NCI-H1105 treated with DMSO at 0.1 percent for 48 hours (cell line): ENCODE measurements at places on chromosomes 1 and 21.

- peak; percentile 25 for DNase-seq
These were observed 156.7 kb downstream of the DMRTA2 start for GRCh38 chr1:50266509-50266908.

DNA sequence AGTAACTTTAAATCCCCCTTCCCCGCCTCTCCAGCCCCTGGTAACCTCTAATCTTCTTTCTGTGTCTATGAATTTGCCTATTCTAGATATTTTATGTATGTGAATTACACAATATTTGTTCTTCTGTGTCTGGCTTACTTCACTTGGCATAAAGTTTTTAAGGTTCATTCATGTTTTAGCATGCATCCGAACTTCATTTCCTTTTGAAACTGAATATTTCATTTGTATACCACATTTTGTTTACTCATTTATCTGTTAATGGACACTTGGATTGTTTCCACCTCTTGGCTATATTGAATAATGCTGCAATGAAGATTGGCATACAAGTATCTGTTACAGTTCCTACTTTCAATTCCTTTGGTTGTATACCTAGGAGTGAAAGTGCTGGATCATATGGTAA lies 205.3 kb downstream of the TM2D1 start:
- no peak for DNase-seq

DNA sequence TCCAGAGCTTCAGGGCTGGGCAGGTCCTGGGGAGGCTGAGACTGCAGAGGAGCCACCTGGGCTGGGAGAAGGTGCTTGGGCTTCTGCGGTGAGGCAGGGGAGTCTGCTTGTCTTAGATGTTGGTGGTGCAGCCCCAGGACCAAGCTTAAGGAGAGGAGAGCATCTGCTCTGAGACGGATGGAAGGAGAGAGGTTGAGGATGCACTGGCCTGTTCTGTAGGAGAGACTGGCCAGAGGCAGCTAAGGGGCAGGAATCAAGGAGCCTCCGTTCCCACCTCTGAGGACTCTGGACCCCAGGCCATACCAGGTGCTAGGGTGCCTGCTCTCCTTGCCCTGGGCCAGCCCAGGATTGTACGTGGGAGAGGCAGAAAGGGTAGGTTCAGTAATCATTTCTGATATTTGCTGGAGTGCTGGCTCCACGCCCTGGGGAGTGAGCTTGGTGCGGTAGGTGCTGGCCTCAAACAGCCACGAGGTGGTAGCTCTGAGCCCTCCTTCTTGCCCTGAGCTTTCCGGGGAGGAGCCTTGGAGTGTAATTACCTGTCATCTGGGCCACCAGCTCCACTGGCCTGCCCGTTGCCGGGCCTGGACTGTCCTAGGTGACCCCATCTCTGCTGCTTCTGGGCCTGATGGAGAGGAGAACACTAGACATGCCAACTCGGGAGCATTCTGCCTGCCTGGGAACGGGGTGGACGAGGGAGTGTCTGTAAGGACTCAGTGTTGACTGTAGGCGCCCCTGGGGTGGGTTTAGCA lies 9.3 kb downstream of the MYBPH start:
- no peak for DNase-seq

DNA sequence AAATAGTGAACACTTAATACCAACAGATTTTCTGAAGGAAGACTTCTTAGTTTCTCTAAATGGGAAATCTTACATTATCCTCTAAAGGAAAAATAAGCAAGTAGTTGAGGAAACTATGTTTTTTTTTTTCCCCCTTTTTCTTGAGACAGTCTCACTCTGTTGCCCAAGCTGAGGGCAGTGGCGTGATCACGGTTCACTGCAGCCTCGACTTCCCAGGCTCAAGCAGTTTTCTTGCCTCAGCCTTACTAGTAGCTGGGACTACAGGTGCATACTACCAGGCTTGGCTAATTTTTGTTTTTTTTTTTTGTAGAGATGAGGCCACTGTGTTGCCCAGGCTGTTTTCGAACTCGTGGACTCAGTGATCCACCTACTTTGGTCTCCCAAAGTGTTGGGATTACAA lies 3.9 kb downstream of the MTR start:
- DNase-seq: no peak

- no peak for DNase-seq
These were observed 7.7 kb upstream of the LMNA start for GRCh38 chr1:156106624-156107488.

DNA sequence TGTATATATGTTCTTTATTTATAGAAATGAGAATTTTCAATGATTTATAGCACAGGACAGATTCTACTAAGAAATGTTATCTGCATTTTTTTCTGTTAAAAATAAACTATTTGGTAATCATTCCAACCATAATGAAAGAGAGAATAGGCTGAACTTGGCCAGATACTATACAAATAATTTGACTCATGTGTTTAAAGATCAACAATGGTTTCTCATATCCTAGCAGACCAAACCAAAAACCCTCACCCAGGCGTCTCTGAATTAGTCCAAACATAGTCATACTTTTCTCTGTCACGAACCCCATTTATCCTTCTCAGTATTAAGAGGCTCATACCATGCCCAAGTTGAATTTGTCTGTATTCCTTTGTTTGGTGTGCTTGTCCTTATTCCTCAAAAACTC lies 40.3 kb downstream of the RPE65 start:
- no peak for DNase-seq

DNA sequence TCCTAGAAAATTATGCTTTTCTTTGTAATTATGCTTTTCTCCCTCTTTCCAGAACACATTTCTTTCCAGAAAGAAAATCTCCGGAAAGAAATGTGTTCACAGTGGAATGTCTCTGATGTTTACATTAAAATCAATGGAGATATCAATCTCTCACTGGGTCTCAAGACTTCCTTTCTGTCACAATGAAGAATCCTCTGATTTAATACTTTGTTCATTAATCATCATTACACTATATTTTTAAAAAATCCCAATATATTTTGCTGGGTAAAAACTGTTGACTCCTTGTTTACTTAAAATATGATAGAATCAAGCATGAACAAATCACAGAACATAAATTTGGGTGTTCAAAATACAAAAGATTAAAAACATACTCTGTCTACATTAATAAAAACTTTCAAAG lies 26.3 kb upstream of the TGFBR3 start:
- no peak for DNase-seq

GRCh38 chr1:154837672-154838171 lies 32.4 kb downstream of the KCNN3 start:
- DNase-seq: peak; percentile 54

DNA sequence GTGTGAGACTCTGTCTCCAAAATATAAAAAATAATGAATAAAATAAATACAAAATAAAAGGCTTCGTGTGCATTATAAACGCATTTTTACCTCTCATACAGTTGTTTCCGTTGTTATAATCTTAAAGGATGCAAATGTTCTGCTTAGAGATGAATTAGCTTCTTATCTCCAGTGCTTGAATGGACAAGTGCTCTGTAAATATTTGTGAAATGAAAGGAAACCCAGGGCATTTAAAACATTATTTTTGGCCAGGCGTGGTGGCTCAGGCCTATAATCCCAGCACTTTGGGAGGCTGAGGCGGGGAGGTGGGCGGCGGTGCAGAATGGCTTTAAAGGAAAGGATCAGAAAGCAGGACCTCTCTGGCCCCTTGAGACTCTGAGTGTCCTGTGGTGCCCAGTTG lies 94.5 kb downstream of the HUNK start:
- no peak for DNase-seq

GRCh38 chr1:112818990-112819689 lies 104.0 kb upstream of the PPM1J start:
- DNase-seq: no peak

GRCh38 chr1:41711581-41711980 lies 207.1 kb downstream of the HIVEP3 start:
- no peak for DNase-seq

DNA sequence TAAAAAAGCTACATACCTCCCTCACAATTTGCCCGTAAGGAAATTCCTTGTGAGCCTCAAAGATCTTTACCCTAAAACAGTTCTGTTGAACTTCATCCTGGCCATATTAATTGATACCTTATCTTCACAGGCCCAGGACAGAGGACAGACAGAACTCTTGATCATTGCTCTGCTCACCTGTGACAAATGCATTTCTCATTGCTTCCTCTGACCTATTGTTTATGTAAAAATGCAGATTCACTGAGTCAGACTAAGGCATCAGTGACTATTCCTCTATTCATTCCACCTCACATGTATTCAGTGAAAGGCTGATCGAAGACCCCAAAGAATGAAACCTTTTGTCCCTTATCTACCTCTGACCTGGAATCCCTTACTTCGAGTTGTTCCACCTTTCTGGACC lies 61.0 kb downstream of the BACH1 start:
- no peak for DNase-seq

DNA sequence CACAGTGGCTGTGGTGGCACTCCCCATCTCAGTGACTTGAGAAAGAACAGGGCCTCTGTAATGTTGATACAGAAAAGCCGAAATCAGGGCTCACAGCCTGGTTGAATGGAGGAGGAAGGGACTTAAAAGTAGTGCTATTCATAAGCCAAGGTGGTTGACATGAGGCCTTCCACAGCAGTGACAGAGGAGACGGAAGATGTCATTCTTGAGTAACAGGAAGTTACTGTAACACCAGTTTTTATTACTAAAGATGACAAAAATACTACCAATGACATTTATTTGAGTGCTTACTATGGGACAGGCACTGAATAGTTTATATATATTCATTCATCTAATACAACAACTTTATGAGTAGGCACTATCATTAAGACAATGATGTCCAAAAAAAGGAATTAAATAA lies 52.8 kb upstream of the GNG12 start:
- no peak for DNase-seq
